Thoracic aorta (tissue), 2 donors: ENCODE measurements at places on chromosomes 7 and 10. TPM values are rescaled to one million over a fixed set of nuclear protein-coding genes. Genes with fewer than 3 reads are reported as not detected.

GRCh38 chr7:128456255-128456725, 612 bp downstream of the HILPDA start:
- no peak for DNase-seq

DNA sequence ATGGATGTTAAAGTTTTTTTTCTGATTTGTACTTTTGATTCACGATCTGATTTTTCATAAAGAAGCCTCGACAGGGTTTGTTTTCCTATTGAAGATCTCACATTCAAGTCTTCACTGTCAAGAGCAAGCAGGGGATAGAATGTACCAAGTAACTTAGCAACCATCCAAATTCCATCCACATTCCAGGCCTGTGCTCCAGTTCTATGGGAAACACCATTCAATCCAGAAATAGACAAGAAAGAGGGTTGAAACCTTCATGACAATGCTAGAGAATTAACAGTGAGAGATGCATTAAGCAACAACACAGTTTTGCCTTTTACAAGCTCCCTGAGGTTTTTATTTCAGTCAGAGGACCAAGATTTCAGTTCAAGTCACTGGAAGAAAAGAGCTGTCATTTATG, 300.2 kb downstream of the NEBL start:
- DNase-seq: no peak

DNA sequence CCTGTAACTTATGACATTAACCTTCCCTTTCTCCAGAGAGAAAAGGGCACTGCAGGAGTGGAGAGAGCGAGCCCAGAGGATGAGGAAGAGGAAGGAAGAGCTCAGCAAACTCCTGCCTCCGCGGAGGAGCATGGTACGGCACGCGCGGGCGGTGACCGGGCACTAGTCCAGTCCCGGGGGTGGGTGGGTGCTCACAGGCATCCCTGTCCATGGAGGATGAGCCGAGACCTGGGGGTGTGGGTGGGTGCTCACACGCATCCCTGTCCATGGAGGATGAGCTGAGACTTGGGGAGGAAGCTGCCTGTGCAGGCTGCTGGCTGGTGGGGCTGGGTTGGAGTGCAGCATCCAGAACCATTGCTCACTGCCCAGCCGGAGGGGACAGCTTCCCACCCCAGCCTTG, 23.8 kb downstream of the LRRC27 start:
- DNase-seq: no peak

- no peak for DNase-seq
Observed at GRCh38 chr7:4784799-4785198, 9.4 kb downstream of the AP5Z1 start.

The AASS gene
- 87.7 TPM for total RNA-seq

The SPDYE6 gene
- not detected for total RNA-seq

The VPS26A gene
- total RNA-seq: 46.3 TPM

The ACSM6 gene
- not detected for total RNA-seq

The NODAL gene
- 0.27 TPM for total RNA-seq
